ENCODE measurements at places on chromosomes 1 and 21.

DNA sequence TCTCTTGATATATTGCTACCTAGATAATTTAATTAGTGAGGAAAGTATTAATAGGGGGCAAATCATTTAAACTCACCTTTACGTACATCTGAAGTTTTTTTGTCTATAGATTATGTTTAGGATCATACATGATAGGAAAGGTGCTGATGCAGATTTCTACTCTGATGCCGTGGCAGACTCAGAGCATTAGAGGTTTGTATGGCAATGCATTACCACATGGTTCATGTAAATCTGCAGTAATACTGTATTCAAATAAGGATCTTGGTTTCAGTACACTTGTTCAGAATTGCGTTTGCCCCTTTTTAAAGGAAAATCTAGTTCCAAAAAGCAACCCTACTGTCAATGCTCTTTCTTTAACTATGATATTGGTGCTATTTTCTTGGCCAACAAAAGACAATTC is 288.3 kb downstream of the PTPRC start:
- H3K4me1 ChIP-seq, result peaks cover 4% of the 10 kb centered on the region
- H3K36me3 ChIP-seq, result no peaks in the 10 kb centered on the region
- H3K4me3 ChIP-seq, result no peak overlapping the region
- H3K27me3 ChIP-seq, result no peaks in the 10 kb centered on the region
- H3K27ac ChIP-seq, result no peak overlapping the region

DNA sequence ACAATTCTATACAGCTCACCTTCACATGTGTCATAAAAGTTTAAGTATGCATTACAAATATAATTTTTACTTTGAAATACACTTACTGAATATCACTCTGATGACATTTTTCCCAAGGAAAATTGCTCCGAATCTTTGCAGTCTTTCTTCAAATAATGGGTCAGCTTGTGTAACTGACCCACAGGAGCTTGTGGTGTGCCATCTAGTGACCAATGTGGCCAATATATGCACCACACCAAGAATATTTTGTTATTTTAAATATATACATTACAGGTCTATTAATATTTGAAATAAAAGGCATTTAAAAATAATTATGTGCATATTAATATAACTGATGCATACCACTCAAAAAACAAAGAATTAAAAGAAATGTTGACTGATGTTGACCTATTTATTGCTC is 271.4 kb downstream of the TBX15 start:
- H3K4me1 ChIP-seq, result no peaks in the 10 kb centered on the region
- H3K36me3 ChIP-seq, result no peaks in the 10 kb centered on the region
- peak; percentile 15 for DNase-seq
- H3K27ac ChIP-seq, result no peak overlapping the region

GRCh38 chr1:152110860-152111514 is 4.3 kb downstream of the TCHH start:
- H3K4me3 ChIP-seq, result peak overlapping the region; percentile 10
- H3K4me1 ChIP-seq, result peaks cover 11% of the 10 kb centered on the region
- peak; percentile 41 for DNase-seq
- no peaks in the 10 kb centered on the region for H3K27me3 ChIP-seq

DNA sequence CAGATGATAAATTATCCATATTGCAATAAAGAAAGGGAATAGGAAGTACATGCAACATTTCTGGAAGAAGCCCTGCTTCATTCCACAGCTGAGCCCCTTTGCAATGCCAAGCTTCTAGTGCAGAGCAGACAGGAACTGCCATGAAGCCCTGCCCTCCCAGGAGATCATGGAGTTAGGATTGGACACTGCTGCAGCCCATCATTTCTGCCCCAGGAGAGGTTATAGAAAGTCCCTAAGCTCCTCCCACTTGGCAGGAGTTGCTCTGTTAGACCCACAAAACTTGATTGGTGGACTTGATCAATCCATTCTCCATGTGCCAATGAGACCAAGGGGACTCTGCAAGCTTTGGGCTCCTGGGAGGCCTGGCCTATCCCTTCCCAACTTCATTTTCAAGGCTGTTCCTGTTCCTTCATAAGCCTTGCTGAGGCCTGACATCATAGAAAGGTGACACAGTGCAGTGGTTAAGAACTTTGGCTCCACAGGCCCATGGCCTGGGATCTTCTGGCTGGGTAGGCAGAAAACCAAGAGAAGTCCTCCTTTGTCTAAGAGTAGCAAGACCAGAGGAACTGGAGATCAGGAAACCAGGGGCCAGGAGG is 1.3 kb upstream of the LAPTM5 start:
- peaks cover 10% of the 10 kb centered on the region for H3K4me1 ChIP-seq
- no peak for DNase-seq
- no peaks in the 10 kb centered on the region for H3K36me3 ChIP-seq
- no peak overlapping the region for H3K4me3 ChIP-seq

- DNase-seq, result no peak
- H3K4me1 ChIP-seq, result no peaks in the 10 kb centered on the region
- H3K27me3 ChIP-seq, result no peaks in the 10 kb centered on the region
- H3K27ac ChIP-seq, result no peak overlapping the region
- no peaks in the 10 kb centered on the region for H3K36me3 ChIP-seq
Measured at GRCh38 chr1:46011121-46011695, 121.2 kb downstream of the PIK3R3 start.

Data from testis (tissue), 5 donors.